ENCODE measurements at places on chromosomes 3 and 15.

DNA sequence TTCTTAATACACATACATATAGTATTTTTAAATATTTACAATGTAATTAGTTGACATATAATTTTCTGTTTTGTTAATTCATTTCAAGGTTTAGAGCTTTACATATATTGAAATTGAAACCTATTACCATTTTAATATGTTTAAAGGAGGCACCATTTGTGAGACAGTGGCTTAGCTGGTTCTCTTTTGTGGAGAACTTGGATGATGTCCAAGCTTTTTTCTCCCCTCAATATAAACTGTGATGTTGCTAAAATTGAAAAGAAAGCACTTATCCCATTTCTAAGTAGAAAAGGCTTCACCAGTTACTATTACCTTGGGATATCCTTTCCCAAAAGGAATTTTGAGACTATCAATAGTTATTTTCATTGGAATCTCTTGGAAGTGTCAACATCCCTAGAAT is 707.2 kb downstream of the NTRK3 start:
- no peak overlapping the region for H3K4me3 ChIP-seq
- H3K4me1 ChIP-seq, result no peaks in the 10 kb centered on the region
- H3K27ac ChIP-seq, result no peak overlapping the region
- H3K36me3 ChIP-seq, result peaks cover 5% of the 10 kb centered on the region
- no peak for DNase-seq
- H3K27me3 ChIP-seq, result peaks cover 7% of the 10 kb centered on the region

- DNase-seq, result no peak
- H3K4me1 ChIP-seq, result peaks cover 2% of the 10 kb centered on the region
- no peaks in the 10 kb centered on the region for H3K36me3 ChIP-seq
- H3K27ac ChIP-seq, result no peak overlapping the region
- no peaks in the 10 kb centered on the region for H3K27me3 ChIP-seq
- no peak overlapping the region for H3K4me3 ChIP-seq
Measured at GRCh38 chr15:25465835-25466234, 27.0 kb upstream of the UBE3A start.

- no peak overlapping the region for H3K27ac ChIP-seq
- no peaks in the 10 kb centered on the region for H3K27me3 ChIP-seq
- no peak for DNase-seq
Measured at GRCh38 chr3:22887664-22888291, 315.3 kb upstream of the UBE2E2 start.

DNA sequence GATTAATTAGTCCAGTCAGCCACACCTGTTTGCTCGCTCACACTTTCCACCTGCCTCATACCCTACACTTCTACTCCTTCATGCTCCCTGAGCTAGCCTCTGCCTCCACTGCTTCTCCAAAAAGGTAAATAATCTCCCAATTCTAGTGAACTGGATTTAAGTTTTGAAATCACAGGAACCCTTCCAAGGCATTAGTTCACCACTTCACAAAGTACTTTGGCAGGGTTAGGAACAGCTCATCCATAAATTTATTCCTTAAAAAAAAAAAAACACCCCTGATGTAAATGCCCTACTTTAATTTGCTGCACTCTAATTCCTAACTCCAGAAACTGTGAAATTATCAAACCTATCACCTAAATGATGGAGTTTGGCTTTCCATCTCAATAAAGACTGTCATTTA is 58.3 kb downstream of the GADL1 start:
- DNase-seq, result no peak
- no peak overlapping the region for H3K27ac ChIP-seq
- H3K27me3 ChIP-seq, result peaks cover under 1% of the 10 kb centered on the region
- H3K4me3 ChIP-seq, result no peak overlapping the region

GRCh38 chr3:143970773-143971358 is 757 bp upstream of the DIPK2A start:
- peak overlapping the region; percentile 92 for H3K4me3 ChIP-seq
- H3K36me3 ChIP-seq, result no peaks in the 10 kb centered on the region
- peaks cover 9% of the 10 kb centered on the region for H3K4me1 ChIP-seq
- peaks cover 29% of the 10 kb centered on the region for H3K27me3 ChIP-seq
